Astrocyte (in vitro differentiated cells and primary cell): ENCODE measurements at places on chromosomes 11 and 22. TPM values are rescaled to one million over a fixed set of nuclear protein-coding genes. Genes with fewer than 3 reads are reported as not detected.
A peak's percentile ranks its signal among the peaks of the same experiment; 100 is the strongest.

- DNase-seq, result no peak
- no peaks in the 10 kb centered on the region for H3K36me3 ChIP-seq
- H3K4me1 ChIP-seq, result peaks cover 27% of the 10 kb centered on the region
- H3K27ac ChIP-seq, result no peak overlapping the region
- no peaks in the 10 kb centered on the region for H3K27me3 ChIP-seq
These were observed 270.7 kb upstream of the MTNR1B start for GRCh38 chr11:92698742-92699141.

- H3K27me3 ChIP-seq, result peaks cover 8% of the 10 kb centered on the region
- H3K4me1 ChIP-seq, result no peaks in the 10 kb centered on the region
- no peak overlapping the region for H3K4me3 ChIP-seq
- no peaks in the 10 kb centered on the region for H3K36me3 ChIP-seq
- no peak overlapping the region for H3K27ac ChIP-seq
These were observed 2.9 kb downstream of the PANX2 start for GRCh38 chr22:50173311-50173982.

DNA sequence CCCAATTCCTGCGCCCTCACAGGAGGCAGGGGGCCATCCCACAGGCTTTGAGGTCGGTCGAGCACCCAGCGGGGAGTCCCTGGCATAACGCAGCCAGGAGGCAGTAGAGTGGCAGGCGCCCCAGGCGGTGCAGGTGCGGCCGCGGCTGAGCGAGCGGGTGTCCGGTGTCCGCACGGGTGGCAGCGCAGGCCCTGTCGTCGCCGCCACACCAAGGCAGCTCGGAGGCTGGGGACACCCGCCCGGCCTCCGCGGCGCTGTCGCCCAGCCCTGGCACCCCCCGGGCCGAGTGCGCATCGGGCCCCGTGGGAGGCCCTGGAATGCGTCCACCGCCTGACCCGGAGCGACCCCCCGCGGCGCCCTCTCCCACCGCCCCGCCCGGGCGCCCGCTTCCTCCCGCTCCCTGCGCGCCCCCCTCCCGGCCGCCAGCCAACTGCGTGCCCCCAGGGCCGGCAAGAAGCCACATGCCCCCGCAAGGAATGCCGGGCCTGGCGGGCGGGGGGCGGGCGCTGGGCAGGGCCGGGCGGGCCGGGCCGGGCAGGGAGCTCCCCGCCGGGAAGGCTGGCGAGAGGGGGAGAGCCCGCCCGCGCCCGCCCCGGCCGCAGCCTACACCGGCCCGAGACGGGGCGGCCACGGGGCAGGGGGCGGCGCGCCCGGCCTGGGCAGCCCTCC lies 33.9 kb downstream of the PRDM11 start:
- H3K36me3 ChIP-seq, result no peaks in the 10 kb centered on the region
- peaks cover 32% of the 10 kb centered on the region for H3K4me1 ChIP-seq
- H3K27ac ChIP-seq, result peak overlapping the region; percentile 75
- no peak for DNase-seq
- H3K4me3 ChIP-seq, result peak overlapping the region; percentile 41
- no peaks in the 10 kb centered on the region for H3K27me3 ChIP-seq

- H3K27ac ChIP-seq, result no peak overlapping the region
- H3K4me3 ChIP-seq, result no peak overlapping the region
- H3K4me1 ChIP-seq, result no peaks in the 10 kb centered on the region
- DNase-seq, result no peak
- H3K27me3 ChIP-seq, result no peaks in the 10 kb centered on the region
These were observed 55.1 kb downstream of the RBMXL2 start for GRCh38 chr11:7143908-7144307.

DNA sequence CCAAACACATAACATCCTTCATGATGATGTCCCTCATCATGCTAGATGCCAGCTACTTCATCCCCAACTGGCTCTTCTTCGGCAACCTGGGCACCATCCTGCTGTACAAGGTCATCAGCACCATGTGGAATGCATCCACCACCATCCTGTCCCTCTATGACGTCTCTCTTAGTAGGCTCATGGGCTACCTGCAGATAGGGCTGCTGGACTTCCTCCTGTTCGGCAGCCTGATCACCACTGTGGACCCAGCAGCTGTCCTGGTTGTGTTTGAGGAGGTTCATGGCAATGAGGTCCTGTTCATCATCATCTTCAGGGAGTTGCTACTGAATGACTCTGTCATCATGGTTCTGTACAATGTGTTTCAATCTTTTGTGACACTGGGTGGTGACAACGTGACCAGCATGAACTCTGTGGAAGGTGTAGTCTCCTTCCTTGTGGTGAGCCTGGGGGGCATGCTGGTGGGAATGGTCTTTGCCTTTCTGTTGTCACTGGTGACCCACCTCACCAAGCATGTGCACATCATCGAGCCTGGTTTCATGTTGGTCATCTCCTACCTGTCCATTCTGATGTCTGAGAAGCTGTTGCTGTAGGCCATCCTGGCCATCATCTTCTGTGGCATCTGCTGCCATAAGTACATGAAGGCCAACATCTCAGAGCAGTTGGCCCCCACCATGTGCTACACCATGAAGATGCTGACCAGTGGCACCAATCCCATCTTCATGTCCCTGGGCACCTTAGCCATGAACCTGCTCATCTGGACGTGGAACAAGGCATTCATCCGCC lies 120.7 kb upstream of the SERPIND1 start:
- H3K4me1 ChIP-seq, result peaks cover 3% of the 10 kb centered on the region
- no peaks in the 10 kb centered on the region for H3K27me3 ChIP-seq
- no peak for DNase-seq
- no peak overlapping the region for H3K4me3 ChIP-seq
- no peak overlapping the region for H3K27ac ChIP-seq
- H3K36me3 ChIP-seq, result no peaks in the 10 kb centered on the region

GRCh38 chr11:101336858-101337257 lies 207.2 kb upstream of the PGR start:
- no peak overlapping the region for H3K27ac ChIP-seq
- no peaks in the 10 kb centered on the region for H3K36me3 ChIP-seq
- no peaks in the 10 kb centered on the region for H3K27me3 ChIP-seq

GRCh38 chr11:2133241-2134021 lies 5.8 kb downstream of the IGF2 start:
- peaks cover 14% of the 10 kb centered on the region for H3K27me3 ChIP-seq
- no peak for DNase-seq
- H3K4me1 ChIP-seq, result no peaks in the 10 kb centered on the region

GRCh38 chr11:45410391-45411227 lies 124.5 kb upstream of the SYT13 start:
- peaks cover 2% of the 10 kb centered on the region for H3K27me3 ChIP-seq
- H3K27ac ChIP-seq, result no peak overlapping the region
- DNase-seq, result no peak

DNA sequence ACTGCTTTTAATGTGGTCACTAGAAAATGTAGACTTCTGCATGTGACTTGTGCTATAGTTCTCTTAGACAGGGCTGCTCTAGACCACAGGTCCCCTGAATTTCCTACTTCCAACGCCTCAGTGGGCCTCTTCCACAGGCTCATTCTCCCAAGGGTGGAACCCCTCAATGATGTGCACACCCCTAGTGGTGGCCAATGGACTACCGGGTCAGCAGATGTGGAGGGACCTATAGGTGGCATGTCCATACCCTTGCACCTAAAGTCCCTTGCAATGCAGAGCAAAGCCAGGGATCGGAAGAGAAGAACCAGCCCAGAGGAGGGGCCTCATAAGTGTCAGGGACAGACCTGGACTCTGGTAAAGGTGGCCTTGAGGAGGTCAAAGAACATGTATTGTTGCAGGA lies 20.0 kb downstream of the MMP13 start:
- H3K36me3 ChIP-seq, result no peaks in the 10 kb centered on the region
- DNase-seq, result no peak
- H3K4me3 ChIP-seq, result no peak overlapping the region
- no peak overlapping the region for H3K27ac ChIP-seq
- H3K4me1 ChIP-seq, result no peaks in the 10 kb centered on the region

DNA sequence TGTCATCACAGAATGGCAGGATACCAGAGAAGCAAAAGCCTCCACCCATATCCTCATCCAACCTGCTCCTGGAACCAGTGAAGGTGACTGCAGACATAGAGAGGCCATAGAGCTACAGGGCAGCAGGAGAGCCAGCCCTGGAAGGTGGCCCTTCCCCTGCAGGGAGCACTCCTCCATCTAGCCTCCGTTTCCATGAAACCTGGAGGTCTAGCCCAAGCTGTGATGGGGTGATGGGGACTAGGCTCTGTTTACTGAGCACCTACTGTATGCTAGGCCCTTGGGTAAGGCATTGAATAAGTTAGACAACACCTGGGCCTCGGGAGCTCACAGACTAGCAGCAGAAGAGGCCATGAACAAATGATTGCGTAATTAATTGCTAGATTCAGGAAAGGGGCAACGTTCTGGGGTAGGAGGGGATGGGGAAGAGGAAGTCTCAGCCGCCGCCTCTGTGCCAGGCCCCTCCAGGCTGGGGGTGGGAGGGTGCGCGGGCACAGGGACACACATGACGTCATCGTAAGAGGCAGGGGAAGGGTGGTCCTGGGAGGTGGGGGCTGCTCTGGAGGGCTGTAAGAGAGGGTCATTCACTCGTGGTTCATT lies 784 bp upstream of the SYNGR1 start:
- peaks cover 27% of the 10 kb centered on the region for H3K4me1 ChIP-seq
- peak overlapping the region; percentile 66 for H3K4me3 ChIP-seq
- H3K27me3 ChIP-seq, result peaks cover 6% of the 10 kb centered on the region
- DNase-seq, result no peak
- H3K27ac ChIP-seq, result no peak overlapping the region
- H3K36me3 ChIP-seq, result no peaks in the 10 kb centered on the region

DNA sequence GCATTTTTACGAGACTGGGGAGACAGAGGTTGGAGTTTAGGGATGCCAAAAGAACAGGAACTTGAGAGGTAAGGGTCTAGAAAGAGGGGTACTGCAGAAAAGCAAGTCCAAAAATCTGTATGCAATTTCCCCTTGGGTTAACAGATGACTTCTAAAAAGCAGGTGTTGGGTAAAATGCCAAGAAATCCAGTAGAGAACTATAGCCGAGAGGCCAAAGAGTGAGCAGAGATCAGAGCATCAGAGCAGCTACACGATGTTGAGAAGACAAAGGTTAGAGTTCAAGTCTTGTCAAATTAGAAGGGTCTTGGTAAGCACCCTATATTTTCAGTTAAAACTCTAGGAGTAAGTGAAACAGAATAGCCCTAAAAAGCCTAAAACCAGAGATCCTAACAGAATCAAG lies 145.2 kb downstream of the FCHSD2 start:
- H3K27ac ChIP-seq, result no peak overlapping the region
- H3K36me3 ChIP-seq, result no peaks in the 10 kb centered on the region
- no peak for DNase-seq
- no peaks in the 10 kb centered on the region for H3K27me3 ChIP-seq
- H3K4me3 ChIP-seq, result no peak overlapping the region

- H3K36me3 ChIP-seq, result peaks cover 18% of the 10 kb centered on the region
- no peak overlapping the region for H3K4me3 ChIP-seq
- no peaks in the 10 kb centered on the region for H3K4me1 ChIP-seq
- H3K27ac ChIP-seq, result no peak overlapping the region
- no peaks in the 10 kb centered on the region for H3K27me3 ChIP-seq
These were observed 37.5 kb downstream of the C11orf91 start for GRCh38 chr11:33663121-33663520.

GRCh38 chr11:118092907-118093571 lies 6.3 kb upstream of the SMIM35 start:
- no peak for DNase-seq
- H3K27me3 ChIP-seq, result peaks cover 6% of the 10 kb centered on the region
- H3K4me3 ChIP-seq, result no peak overlapping the region
- no peaks in the 10 kb centered on the region for H3K4me1 ChIP-seq

GRCh38 chr11:71580057-71581003 lies 2.3 kb downstream of the KRTAP5-11 start:
- no peaks in the 10 kb centered on the region for H3K27me3 ChIP-seq
- no peaks in the 10 kb centered on the region for H3K4me1 ChIP-seq
- H3K4me3 ChIP-seq, result no peak overlapping the region
- no peak overlapping the region for H3K27ac ChIP-seq
- no peaks in the 10 kb centered on the region for H3K36me3 ChIP-seq

GRCh38 chr11:119194811-119195440 lies 9.7 kb downstream of the NHERF4 start:
- no peaks in the 10 kb centered on the region for H3K36me3 ChIP-seq
- no peak for DNase-seq
- no peak overlapping the region for H3K4me3 ChIP-seq
- H3K27ac ChIP-seq, result no peak overlapping the region
- H3K27me3 ChIP-seq, result no peaks in the 10 kb centered on the region

DNA sequence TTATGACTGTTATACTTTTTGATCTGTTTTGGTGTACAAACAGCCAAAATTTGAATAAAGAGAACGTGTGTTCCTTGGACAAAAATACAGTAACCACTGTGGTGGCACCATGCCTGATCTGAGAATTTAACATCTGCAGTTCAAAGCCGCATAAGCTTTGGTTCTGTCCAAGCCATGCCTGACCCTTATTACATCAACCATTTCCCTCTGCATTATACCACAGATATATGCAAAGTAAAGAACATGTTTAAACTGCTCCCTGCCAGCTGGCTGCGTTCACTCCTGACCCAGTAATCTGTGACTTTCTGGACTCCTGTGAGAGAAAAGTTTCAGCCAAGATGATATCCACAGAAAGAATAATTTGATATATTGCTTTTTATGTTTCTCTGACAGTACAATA lies 890.5 kb upstream of the ANO3 start:
- no peak overlapping the region for H3K4me3 ChIP-seq
- no peaks in the 10 kb centered on the region for H3K4me1 ChIP-seq
- no peak for DNase-seq
- H3K27me3 ChIP-seq, result no peaks in the 10 kb centered on the region
- no peaks in the 10 kb centered on the region for H3K36me3 ChIP-seq

- no peak overlapping the region for H3K4me3 ChIP-seq
- H3K27ac ChIP-seq, result no peak overlapping the region
- no peak for DNase-seq
- no peaks in the 10 kb centered on the region for H3K36me3 ChIP-seq
These were observed 14.1 kb downstream of the FAM181B start for GRCh38 chr11:82719361-82720105.

DNA sequence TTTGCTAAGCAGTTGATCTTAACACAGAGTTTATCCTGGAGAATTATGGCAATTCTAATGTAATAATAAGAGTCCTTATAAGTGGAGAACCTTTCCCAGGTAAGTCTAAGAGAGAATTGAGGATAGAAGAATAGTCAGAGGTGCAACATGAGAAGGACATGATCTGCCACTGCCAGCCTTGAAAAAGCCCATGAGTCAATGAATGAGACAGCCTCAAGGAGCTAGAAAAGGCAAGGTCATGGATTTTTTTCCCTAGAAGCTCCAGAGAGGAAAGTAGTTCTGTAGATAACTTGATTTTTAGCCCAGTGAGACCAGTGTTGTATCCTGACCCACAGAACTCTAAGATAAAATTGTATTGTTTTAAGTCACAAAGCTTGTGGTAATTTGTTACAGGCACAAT lies 16.9 kb downstream of the MS4A6A start:
- no peaks in the 10 kb centered on the region for H3K4me1 ChIP-seq
- H3K27ac ChIP-seq, result no peak overlapping the region
- H3K4me3 ChIP-seq, result no peak overlapping the region
- no peak for DNase-seq
- H3K27me3 ChIP-seq, result no peaks in the 10 kb centered on the region
- no peaks in the 10 kb centered on the region for H3K36me3 ChIP-seq

- H3K4me3 ChIP-seq, result peak overlapping the region; percentile 78
- peaks cover 23% of the 10 kb centered on the region for H3K4me1 ChIP-seq
- no peaks in the 10 kb centered on the region for H3K27me3 ChIP-seq
- H3K27ac ChIP-seq, result peak overlapping the region; percentile 83
These were observed 31.4 kb downstream of the PISD start for GRCh38 chr22:31630331-31631329.

Gene MPEG1
- not detected in 2 replicates for total RNA-seq

Gene TREH
- total RNA-seq, result not detected in 2 replicates

Gene C11orf16
- total RNA-seq, result not detected in 2 replicates

Gene CARD16
- 1.6 and 2.0 TPM in 2 replicates for total RNA-seq

Gene SUSD2
- 0.72 and 0.77 TPM in 2 replicates for total RNA-seq

Gene MS4A13
- total RNA-seq, result not detected in 2 replicates

Gene DRD2
- 0.14 TPM in 1 of 2 replicates, not detected in the other for total RNA-seq

Gene CST6
- not detected in 2 replicates for total RNA-seq
